ENCODE measurements at places on chromosomes 1 and 21. TPM values are rescaled to one million over a fixed set of nuclear protein-coding genes. Genes with fewer than 3 reads are reported as not detected.

DNA sequence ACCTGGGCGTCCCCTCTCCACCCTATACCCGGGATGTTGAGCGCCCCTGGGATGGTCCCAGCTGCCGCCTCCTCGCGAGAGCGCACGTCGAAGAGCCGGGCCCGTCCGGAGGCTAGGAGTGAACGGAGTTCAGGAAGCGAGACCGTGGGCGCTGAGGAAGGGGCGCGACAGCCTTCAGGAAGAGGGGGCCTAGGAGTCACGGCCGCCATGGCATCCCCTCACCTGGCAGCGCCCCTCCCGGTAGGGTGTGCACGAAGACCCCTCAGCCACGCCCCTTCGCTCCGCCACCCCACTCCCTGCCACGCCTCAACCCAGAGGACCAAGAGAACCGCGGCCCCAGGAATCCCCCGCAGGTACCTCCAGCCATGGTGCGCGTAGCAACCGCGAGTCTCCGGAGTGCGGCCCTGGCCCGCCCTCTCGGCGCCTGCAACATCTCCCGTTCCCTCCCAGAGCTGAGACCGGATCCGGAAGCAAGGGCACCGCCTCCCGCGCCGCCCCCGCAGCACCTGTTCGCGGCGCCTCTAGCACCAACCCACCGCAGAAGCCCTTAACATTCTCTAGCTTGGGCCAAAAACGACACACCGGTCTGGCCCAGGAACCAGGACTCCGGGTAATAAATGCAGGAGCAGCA lies at the start of gene TSTD1:
TSTD1 (minus strand) TSS at position 442 of the 631 bp plus-strand sequence; CDS start at position 367, 75 bp downstream.
- H3K4me1 ChIP-seq: peaks cover 32% of the 10 kb centered on the region
- H3K4me3 ChIP-seq: peak within 1 kb of the TSS; percentile 76
- DNase-seq: no peak
- no peaks in the 10 kb centered on the region for H3K27me3 ChIP-seq
- peaks cover 10% of the 10 kb centered on the region for H3K36me3 ChIP-seq

- no peaks in the 10 kb centered on the region for H3K27me3 ChIP-seq
- no peaks in the 10 kb centered on the region for H3K36me3 ChIP-seq
- no peak overlapping the region for H3K4me3 ChIP-seq
- H3K27ac ChIP-seq: no peak overlapping the region
- H3K4me1 ChIP-seq: no peaks in the 10 kb centered on the region
These were observed 217.7 kb downstream of the RERE start for GRCh38 chr1:8599646-8600212.

DNA sequence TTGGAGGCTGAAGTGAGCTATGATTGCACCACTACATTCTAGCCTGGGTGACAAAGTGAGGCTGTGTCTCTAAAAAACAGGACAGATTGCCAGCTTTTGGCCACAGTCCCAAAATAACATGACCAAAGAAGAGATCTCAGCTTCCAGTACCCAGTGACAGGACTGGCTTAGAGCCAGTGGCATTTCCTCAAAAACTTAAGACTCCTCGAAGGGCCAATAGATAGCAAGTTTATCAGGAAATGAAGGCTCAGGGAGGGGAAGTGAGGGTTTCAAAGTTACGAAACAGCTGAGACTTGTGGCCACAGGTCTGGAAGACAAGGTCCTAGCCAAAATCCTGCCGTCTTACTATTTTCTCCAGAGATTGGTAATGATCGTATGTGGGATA lies 6.3 kb upstream of the TMEM39B start:
- no peaks in the 10 kb centered on the region for H3K27me3 ChIP-seq
- H3K36me3 ChIP-seq: peaks cover 2% of the 10 kb centered on the region
- H3K4me1 ChIP-seq: peaks cover 39% of the 10 kb centered on the region

DNA sequence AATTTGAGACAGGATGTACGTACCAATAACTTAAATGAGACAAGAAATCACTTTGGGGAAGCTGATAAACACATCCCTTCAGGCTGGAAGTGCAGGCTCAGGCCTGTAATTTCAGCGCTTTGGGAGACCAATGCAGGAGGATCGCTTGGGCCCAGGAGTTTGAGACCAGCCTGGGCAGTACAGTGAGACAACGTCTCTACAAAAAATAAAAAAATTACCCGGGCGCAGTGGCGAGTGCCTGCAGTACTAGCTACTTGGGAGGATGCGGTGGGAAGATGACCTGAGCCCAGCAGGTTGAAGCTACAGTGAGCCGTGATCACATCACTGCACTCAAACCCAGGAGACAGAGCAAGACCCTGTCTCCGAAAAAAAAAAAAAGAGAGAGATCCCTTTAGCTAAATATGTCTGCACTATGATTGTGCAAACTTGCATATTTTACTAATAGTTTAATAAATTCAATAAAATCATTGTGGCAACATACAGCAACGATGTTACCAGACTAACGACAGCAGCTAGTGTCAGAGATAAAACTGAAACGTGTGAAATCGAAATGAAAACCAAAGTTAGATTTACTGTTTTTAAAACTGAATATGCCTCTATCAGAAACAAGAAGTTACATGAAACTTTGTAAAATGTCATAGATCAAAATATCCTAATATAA lies 54.7 kb downstream of the CD2 start:
- no peak overlapping the region for H3K4me3 ChIP-seq
- H3K36me3 ChIP-seq: no peaks in the 10 kb centered on the region
- no peak for DNase-seq
- H3K4me1 ChIP-seq: no peaks in the 10 kb centered on the region
- H3K27ac ChIP-seq: no peak overlapping the region

DCST2 gene
- 2.0 TPM for total RNA-seq

RGS8 gene
- not detected for total RNA-seq

Data from HCT116 (cell line).